ENCODE measurements at places on chromosomes 4 and X.

DNA sequence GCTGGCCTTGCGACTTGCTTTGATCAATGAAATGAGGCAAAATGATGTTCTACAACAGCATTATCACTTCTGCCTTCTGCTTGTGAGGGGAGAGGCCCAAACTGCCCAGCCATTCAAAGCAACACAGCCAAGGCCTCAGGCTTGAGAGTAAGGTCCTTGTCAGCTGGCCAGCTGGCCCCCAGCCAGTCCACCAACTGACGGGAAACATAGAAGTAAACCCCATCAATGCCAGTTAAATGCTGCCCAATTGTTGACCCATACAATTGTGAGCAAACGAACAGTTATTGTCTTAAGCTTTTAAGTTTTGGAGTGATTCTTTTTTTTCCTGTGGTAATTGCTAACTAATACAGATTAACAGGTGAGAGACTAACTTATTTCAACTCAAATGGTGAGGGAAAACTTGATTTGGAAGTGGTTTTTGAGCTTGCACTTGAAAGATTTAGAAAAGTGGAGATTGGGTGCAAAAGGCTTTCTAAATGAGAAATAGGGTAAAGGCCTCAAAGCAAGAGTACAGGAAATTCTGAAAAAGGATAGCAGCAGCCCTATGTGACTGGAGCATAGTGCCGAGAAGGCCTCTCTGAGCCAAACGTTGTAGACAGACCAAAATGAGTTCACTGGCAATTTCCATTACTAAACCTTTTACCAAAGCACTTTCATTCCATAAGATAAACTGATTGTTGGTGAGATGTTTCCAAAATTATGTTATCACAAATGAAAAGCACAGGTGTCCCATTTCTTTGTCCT lies 66.9 kb downstream of the ARHGEF38 start:
- DNase-seq: no peak

DNA sequence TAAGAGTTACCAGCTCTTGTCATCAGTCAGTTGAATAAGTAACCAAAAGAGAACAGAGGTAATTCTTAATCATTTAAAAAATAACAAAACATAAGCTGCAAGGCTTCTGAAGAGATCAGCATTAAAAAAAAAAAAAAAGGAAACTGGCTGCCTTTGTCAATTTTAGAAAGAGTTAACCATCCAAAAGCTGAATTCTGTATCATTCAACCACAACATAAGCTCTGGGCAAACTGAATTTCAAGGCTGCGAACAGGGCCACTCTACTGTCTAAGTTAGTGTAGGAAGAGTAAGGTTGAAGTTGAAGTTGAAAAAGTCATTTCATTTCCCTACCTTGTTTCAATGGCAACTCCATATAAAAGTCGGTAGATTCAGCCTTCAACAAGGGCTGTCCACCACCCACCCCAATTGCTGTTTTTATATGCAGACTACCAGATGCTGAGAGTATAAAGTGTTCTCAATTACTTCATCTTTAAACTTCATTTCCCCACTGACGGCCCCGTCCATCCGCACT lies 1.1 kb upstream of the LIN54 start:
- DNase-seq: no peak

DNA sequence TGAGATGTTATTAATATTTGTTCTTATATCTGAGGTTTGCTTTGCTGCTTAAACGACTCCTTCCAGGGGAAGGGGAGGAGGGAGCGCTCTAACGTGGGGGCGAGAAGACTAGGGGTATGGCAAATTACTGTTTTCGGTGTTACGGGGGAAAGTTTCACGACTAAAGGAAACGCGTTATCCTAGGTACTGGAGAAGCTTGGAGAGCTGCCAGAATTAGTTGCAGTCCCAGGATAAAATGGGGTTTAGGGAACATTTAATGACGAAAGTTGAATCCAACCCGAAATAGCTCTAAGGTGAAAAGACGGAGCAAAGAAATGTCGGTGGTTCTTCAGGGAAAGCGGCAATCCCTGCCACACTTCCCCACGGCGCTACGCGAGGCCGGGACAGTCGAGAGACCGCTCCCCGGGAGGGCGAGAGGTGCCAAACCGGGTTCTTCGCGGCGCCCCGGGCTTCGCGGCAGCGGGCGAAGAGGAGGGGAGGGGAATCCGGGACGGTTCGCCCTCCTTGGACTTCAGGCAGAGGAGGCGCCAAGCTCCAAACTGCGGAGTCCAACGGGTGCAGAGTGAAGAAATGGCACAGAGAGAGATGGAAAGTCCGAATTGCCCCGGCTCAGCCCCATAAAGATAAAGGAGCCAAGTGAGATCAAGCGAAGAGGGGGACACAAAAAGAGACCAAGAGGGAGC lies 724 bp downstream of the THOC2 start:
- DNase-seq: peak; percentile 10

- DNase-seq: no peak
Observed at GRCh38 chrX:71102292-71102691, 4.2 kb downstream of the CXorf65 start.

GRCh38 chrX:23883737-23884354 lies 23.9 kb downstream of the APOO start:
- no peak for DNase-seq

GRCh38 chrX:72621625-72622485 lies 49.2 kb upstream of the HDAC8 start:
- no peak for DNase-seq

DNA sequence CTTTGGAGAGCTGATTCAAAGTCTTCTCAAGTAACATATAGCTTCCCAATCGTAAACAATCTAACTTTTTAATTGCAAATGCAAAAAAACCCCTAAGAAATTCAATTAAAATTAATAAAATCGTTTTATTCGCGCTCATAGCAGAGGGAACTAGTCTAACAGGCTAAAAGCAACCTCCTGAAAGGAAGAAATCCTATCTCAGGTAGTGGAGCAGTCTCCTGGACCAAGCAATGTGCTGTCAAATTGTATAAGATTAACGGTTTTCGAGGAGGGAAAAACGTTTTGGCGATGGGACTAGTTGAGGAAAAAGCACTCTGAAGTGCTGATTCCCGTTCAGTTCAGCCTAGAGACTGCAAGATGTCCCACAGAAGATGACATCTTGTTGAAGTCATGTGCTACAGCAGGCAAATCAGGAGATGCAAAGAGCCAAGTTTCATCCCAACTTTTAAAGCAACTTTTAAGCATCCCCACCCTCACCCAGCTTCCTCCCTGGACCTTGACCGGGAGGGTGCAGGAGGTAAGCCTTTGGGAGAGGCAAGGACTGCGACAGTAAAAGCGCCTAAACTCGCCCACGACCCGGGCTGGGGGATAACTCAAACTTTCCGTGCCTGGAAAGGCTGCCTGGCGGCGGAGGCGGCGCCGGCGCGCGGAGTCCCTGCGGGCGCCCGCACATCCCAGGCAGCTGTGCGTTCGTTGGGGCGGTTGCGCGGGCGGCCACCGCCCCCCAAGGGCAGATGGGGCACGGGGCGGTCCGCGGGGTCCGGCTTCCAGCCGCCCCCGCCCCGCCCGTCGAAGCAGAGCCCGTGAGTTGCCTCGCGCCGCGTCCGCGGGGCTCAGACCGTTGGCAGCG lies 784 bp downstream of the MAP7D3 start:
- DNase-seq: peak; percentile 30

DNA sequence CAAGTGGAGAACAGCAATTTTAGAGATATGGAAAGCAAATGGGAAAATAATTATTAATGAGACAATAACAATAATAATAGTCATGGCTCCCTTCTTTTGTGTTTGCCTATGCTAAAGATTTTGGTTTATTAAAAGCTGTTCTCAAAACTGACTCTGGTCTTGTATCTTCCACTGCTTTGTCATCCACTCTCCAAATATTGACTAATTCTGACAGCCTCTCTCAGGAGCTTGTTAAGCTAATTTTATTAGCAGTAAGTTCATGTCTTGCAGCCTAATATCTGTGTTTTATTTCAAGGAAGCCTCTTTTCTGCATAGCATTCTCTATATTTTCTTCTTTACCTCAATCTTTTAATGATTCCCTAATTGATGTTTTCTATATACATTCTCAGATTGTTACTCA lies 1419.8 kb downstream of the ARAP2 start:
- no peak for DNase-seq

GRCh38 chrX:23667239-23668177 lies at the start of gene PRDX4:
TSS of gene PRDX4 (plus strand) at chrX:23667493. CDS start at chrX:23667571, 78 bp downstream.
- peak; percentile 76 for DNase-seq

GRCh38 chrX:120522820-120523219 lies 37.9 kb downstream of the CUL4B start:
- DNase-seq: no peak

DNA sequence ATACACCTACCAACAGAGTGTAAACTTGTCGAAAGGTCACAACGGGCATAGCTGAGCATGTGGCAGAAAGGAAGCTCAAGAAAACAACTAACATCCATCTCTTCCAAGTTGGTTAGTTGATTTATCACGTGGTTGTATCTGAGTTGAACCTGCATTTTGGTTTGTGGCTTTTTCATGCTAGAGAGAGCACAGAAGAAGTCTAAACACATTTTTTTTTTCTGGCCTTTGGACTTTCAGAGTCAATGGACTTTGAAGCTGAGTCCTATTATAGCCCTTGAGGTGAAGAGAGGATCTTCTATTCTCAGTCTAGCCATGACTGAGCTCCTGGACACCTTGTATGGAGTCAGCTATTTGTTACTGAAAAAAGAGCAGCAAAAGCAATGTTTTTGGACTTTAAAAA lies 150.6 kb upstream of the TRPC5 start:
- no peak for DNase-seq

- no peak for DNase-seq
Observed at GRCh38 chrX:44731160-44731559, 112.7 kb upstream of the DUSP21 start.

- DNase-seq: no peak
Observed at GRCh38 chr4:987624-988513, 1.0 kb downstream of the IDUA start.

- no peak for DNase-seq
Observed at GRCh38 chr4:52659722-52660261, 691 bp upstream of the USP46 start.

DNA sequence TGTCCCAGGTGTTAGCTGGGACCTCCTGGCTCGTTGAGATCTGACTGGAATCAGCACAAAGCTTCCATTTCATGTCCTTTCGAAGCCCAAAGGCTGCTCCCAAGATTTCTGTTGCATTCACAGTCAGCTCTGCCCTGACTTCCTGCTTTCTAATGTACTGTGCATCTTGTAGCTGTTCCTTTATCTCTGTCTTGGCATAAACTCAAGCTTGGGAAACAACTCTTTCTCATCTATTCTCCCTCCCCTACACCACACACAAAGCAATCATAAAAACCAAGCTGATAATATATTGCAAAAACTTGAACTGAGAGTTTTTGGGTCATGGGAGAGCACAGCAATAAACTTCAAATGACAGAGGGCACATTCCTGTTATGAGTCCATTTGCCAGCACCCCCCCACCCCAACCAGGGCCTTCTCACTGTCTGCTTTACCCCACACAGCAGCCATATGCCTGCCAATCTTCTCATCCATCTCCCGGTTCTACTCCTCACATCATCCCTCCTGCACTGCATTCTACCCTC lies 76.3 kb downstream of the SYNPO2 start:
- no peak for DNase-seq

- no peak for DNase-seq
Observed at GRCh38 chrX:108464604-108465003, 25.0 kb downstream of the COL4A5 start.

DNA sequence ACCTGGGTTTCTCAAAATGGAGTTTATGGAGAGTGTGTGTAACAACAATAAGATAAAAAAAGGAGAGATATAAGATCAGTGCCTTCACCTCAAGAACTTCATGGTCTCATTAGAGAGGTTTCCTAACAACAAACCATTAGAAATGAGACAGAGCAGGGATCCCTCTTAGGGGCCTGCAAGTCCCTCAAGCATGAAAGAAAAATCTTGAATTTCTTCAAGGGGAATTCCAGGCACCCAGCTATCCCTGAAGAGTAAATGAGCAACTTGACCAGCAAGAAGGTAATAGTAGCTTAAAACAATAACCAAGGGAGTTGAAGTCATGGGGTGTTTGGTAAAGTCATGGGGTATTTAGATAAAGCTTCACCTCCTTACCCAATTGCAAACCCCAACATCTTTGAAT lies 49.7 kb upstream of the TLR3 start:
- no peak for DNase-seq

DNA sequence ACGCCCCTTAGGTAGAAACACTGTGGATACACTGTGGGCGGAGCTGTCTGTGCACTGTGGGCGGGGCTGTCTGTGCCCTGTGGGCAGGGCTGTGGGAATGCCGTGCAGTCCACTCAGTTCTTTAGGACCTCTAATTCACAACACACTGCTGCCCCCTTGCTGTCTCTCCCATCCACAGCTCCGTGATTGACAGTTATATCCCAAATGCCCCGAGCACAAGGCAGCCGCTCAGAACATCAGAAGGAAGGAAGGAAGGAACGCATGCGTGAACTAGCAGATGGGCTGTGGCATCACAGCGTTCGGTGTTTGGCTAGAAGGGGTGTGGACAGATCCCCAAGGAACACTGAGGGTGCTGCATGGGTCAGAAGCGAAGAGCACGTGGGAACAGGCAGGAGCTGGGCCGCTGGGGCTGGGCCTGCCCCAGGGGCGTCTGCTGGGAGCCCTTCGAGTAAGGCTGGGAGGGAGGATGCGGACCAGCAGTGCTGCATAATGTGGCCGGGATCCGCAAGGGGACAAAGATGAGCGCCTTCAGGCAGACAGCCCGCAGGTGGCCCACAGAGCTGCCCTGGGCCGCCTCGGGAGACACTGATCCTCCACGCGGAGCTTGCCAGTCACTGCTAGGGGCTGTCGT lies 29.8 kb downstream of the ACOX3 start:
- DNase-seq: no peak

Measured in activated T-cell treated with anti-CD3 and anti-CD28 coated beads for 48 hours (primary cell).